ENCODE measurements at places on chromosomes 7 and 10.

- no peak for DNase-seq
Measured at GRCh38 chr7:126574276-126575250, 678.2 kb downstream of the GRM8 start.

- DNase-seq = no peak
Measured at GRCh38 chr10:8221451-8221850, 167.0 kb downstream of the GATA3 start.

- DNase-seq = no peak
Measured at GRCh38 chr7:68245688-68246087, 1249.1 kb downstream of the TYW1 start.

- DNase-seq = no peak
Measured at GRCh38 chr10:88205842-88206446, 342.5 kb downstream of the PTEN start.

- peak; percentile 72 for DNase-seq
Measured at GRCh38 chr7:2405601-2406345, 2.4 kb downstream of the CHST12 start.

- no peak for DNase-seq
Measured at GRCh38 chr7:99791667-99792369, 7.8 kb upstream of the CYP3A4 start.

- no peak for DNase-seq
Measured at GRCh38 chr7:17301471-17302456, 3.3 kb downstream of the AHR start.

GRCh38 chr10:98569853-98570252 is 123.1 kb upstream of the HPS1 start:
- no peak for DNase-seq

DNA sequence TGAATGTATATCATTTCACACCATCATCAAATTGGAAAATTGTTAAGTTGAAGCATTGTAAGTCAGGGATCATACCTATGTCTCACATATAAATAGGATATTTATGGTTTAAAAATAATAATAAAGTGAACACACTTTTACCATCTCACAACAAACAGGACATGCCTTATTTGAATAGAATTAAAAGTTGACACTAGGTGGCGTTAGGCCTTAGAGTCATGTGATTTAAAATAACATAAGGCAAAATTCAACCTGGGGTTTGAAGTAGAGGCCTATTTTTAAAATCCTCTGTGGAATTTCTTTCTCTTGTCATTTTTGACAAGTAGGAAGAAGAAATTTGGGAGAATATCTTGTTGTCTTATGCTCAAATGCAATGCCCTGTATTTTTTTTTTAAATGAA is 184.7 kb upstream of the PCDH15 start:
- no peak for DNase-seq

DNA sequence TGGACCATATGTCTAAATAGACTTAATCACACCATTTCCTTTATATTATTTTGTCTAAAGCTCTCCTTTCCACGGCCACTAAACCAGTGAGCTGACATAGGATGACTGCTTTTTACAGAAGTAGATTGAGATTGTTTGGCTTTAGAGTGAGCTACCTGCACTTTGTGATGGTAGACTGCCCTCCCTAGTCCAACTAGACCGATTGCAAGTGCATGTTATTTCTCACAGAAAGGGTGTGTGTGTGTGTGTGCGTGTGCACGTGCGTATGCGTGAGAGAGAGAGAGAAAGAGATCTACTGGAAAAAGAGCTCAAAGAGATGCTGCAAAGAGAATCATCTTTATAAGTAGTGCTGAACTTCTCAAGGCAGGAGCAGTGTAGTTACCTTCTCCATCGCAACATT is 60.7 kb downstream of the VCL start:
- DNase-seq = no peak

- DNase-seq = no peak
Measured at GRCh38 chr10:35505241-35505873, 99.8 kb upstream of the GJD4 start.

- DNase-seq = no peak
Measured at GRCh38 chr7:12474035-12474434, 70.4 kb upstream of the VWDE start.

DNA sequence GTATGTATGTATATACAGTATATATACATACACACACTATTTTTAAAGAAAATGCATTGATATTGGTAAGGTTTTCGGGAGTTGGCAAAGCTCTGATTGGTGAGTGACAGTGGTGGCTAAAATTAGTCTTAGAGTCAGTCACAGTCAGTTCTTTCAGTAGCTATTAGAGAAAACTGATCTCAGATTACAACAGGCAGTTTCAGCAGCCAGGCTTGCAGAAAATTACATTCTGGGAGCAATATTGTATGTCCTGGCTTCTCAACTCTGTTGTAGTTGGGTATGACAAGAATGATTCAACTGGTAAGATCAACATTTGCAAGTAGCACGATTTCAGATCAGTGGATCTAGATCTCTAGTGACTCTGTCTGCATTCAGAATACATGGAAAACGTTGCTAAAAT is 897.9 kb upstream of the AUTS2 start:
- no peak for DNase-seq

DNA sequence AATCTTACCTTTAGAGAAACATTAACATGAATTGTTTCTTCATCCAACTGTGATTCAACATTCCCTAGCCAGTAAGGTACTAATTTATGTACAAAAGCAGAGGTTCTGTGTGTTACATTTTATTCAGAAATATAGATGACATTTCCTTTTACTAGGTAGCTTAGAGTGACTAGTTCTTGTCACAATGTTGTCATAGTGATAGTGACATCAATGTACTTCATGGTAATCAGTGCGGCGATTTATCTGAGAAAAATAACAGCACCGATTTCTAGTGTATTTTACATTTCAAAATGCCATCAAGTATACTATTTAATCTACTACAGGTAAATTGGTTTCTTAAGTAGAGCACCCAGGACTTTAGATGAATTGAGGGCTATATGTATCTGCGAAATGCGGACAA is 72.1 kb upstream of the DGKB start:
- no peak for DNase-seq

DNA sequence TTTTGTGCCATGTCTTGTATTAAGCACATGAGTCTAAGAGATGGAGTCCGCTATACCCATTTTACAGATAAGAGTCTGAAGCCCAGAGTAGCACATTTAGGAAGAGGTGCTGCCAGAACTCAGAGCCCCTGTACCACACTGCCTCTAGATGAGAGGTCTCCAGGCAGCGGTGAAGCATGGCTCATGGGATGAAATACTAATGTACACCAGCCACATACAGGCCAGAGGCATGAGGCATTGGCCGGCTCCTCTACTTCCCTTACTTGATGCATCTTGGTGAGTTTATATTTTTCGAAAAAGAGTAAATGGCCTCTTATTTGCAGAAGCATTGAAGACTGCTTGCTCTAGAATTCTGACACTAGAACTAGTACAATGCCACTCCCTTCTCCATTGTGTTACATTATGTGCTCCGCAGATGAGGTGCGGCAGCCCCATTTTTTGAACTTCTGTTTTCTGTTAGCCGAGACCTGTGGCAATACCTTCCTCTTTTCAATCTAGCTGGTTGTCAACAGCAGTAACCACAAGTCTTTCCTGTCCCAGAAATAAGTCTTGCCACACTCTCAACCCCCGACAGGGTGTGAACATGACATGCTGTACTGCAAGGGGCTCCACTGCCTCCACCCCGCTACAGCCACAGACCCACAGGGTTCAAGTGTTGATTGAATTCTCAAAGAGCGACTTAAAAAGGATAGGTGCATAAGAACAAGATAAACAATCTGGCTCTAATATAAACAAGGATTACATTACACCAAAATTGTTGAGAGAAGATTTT is 145.3 kb downstream of the CELF2 start:
- peak; percentile 71 for DNase-seq

GRCh38 chr7:115135146-115135545 is 213.3 kb downstream of the MDFIC start:
- DNase-seq = no peak

- DNase-seq = no peak
Measured at GRCh38 chr10:117362313-117362712, 12.9 kb downstream of the PDZD8 start.

GRCh38 chr7:1219498-1219897 is 13.2 kb upstream of the UNCX start:
- DNase-seq = no peak
